ENCODE measurements at places on chromosomes 6 and 20.

DNA sequence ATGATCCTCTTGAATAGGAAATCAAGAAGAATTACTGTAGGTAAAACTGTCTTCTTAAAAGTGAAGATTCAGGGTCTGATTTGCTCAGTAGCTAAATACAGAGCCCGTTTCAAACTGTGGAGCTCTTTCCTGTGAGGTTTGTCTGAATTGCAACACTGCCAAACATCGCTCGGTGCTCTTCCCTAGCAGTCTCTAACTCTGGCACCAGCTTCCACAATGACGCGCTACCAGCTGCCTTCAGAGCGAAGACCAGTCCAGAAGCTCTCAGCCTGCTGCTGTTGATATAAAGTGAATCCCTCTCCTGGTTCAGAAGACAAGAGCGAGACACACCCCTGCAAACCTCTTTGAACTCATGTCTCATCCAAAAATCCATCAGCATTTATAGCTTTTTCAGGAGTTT lies 447.0 kb downstream of the LMBRD1 start:
- no peak for DNase-seq

- DNase-seq: no peak
Measured at GRCh38 chr6:130577178-130577919, 211.5 kb downstream of the TMEM200A start.

GRCh38 chr6:4672772-4673171 lies 103.4 kb upstream of the CDYL start:
- DNase-seq: no peak

DNA sequence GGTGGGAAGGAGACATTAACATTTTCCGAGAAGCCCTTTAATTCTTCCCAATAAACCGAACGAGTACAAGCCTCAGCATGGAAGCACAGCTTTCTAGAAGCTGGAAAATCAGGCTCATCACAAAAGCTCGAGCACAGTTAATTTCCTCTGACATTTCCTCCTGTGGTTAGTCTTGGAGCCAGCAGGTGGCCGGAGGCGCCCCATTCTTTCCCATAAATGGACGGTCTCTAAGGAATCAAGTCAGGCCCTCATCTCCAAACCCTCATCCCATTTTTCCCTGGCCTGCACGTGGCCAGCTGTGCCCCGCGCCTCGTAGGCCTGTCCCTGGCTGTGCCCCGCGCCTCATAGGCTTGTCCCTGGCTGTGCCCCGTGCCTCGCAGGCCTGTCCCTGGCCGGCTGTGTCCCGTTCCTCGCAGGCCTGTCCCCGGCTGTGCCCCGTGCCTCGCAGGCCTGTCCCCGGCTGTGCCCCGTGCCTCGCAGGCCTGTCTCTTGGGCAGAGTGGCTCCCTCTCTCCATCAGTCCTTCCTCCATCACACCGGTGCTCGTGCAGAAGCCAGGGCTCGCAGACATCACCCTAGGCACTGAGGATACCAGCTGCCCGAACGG lies 19.7 kb upstream of the NTSR1 start:
- DNase-seq: no peak

GRCh38 chr6:51768087-51768486 lies 319.3 kb downstream of the PKHD1 start:
- DNase-seq: no peak

GRCh38 chr6:81608776-81609175 lies 143.7 kb downstream of the TENT5A start:
- no peak for DNase-seq

DNA sequence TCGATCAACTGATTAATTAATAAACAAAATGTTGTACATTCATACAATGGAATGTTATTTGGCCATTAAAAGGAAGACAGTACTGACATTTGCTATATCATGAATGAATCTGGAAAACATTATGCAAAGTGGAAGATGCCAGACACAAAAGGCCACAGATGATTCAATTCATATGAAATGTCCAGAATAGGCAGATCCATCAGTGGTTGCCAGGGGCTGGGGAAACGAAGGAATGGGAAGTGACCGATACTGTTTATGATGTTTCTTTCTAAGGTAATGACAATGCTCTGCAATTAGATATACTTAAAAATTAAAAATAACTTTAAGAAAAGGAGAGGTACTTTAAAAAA lies 37.2 kb downstream of the ELOVL5 start:
- no peak for DNase-seq

DNA sequence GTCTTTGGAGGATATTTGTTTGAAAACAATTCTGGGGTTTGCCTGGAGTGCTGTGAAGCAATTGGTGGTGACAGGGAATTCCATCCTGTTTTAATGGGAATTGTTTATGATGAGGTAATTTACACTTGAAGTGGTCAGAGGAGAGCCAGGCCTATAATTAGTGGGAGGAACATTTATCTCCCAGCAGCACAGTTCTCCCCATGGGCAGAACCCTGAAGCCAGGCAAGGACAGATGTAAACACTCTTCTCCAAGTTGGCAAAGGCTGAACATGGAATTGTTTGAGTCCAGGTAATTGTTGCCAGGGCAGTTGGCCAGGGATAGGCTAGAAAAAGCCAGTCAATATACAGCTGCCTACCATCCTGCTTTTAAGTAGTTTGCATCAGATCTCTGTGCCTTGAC lies 789.7 kb downstream of the FRK start:
- DNase-seq: no peak

- no peak for DNase-seq
Measured at GRCh38 chr6:98944598-98945081, 3.1 kb downstream of the FBXL4 start.

DNA sequence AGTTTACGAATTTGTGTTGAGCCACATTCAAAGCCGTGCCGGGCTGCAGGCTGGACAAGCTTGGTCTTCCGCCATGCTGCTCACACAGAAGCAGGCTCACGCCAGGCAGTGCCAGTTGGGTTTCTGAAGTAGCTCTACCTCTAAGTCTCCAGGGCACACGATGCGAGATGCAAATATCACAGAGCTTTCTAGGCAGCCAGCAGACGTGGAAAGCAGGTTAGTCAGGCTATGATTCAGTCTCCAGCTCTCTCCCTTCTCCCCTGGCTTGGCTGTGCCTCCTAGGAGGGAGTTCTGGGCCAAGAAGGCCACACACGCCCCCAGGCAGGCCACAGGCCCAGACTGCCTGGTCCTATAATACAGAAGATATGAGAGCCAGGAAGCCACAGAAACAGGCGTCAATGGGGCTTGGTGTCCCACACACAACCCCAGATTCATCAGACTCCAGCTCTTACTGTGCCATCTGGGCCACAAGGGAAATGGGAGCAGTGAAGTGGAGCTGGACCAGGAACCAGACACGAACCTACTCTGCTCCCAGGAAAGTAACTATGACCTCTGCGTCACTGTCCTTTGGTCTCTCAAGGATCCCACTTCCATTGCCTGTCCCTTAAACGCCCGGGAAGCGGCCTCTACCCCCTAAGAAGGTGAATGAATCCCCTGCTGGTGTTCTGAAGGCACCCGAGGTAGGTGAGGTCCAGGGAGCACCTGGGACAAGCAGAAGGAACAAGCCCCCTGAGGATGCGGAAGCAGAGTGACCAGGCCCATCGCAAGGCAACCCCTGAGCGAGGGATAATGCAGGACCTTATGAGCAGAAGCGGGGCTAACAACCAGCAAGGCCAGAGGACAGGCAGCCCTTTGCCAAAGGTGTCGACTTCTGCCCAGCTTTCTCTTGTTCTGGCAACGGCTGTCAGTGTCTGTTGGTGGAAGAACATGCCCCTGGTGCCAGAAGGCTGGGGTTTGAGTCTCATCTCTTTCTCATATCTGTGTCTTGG lies 61.2 kb downstream of the GFOD1 start:
- DNase-seq: peak; percentile 51

DNA sequence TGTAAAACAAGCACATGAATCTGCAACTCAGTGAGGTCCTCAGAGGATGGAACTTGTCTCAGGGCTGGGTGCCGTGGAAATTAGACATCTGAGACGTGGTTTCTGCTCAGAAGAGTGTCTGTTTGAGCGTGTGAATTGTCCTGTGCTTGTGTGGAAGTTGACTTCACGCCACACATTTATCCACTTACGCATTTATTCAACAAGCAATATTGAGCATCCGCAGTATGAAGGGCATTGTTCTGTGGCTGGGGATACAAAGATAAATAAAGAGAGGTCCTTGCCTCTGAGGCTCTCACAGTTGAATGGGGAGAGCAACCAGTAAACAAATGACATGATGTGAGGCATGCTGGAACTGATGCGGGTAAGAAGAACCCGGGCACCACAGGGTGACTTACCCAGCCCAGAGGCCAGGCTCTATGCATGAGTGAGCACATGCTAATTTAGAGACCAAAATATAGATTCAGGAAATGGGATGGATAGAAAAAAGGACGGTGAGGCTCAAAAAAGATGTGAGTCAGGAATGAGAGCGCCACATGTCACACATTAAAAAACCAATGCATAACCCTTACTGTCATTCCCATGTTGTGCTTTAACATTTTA lies 60.4 kb downstream of the SOBP start:
- peak; percentile 11 for DNase-seq

- no peak for DNase-seq
Measured at GRCh38 chr6:23611776-23612381, 514.1 kb upstream of the NRSN1 start.

GRCh38 chr6:21754891-21755290 lies 161.3 kb downstream of the SOX4 start:
- DNase-seq: no peak

- no peak for DNase-seq
Measured at GRCh38 chr6:115712291-115712961, 348.3 kb downstream of the FRK start.

- peak; percentile 45 for DNase-seq
Measured at GRCh38 chr20:39874049-39874893, 814.8 kb downstream of the MAFB start.

DNA sequence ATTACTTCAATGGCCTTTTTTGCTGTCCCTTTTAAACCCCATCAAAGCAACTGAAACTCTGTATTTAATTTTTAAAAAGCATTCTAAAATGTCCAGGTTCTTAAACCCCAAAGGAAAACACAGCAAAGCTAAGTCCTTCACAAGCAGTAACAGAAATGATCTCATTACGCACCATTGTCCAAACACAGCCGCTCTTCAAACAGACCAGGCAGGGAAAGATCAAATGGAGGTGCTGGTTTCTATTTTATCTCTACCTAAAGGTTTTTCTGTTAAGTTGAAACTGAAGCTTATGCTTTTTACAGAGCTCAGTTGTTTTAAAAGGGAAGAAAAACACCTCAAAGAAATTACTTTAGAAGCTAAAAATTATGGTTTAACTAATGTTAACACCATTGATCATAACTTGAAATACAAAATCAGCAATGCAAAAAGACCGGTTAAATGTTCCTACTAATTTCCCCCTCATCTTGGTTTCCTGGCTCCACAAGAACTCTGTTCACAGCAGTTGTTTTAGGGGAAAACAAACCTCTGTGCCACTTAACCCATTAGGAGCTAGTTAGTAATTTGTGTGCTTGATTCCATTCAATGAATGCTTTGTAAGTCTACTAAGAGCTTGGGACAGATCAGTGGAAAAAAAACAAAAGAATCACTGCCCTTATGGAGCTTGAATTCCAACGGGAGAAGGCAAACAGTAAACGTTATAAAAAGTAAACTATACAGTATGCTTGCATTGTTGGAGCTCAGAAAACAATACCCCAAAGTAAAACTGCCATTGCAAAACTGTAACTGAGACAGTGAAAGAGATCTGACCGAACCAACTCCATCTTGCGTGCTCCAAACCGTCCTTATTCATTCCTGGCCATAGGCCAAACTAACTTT lies 87.4 kb downstream of the CD24 start:
- no peak for DNase-seq

DNA sequence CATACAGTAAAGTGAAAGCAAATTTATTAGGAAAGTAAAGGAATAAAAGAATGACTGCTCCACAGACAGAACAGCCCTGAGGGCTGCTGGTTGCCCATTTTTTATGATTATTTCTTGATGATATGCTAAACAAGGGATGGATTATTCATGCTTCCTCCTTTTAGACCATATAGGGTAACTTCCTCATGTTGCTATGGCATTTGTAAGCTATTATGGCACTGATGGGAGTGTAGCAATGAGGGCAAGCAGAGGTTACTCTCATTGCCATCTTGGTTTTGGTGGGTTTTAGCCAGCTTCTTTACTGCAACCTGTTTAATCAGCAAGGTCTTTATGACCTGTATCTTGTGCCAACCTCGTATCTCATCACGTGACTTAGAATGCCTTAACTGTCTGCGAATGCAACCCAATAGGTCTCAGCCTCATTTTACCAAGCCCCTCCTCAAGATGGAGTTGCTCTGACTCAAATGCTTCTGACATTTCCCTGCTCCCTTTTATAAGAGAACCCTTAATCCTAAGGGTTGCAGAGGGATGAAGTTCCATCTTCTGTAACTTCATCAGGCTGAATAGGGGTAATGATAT lies 280.1 kb upstream of the RGS17 start:
- no peak for DNase-seq

- no peak for DNase-seq
Measured at GRCh38 chr6:11096109-11096508, 2.5 kb downstream of the SMIM13 start.

GRCh38 chr20:44695295-44695673 lies 19.9 kb upstream of the CCN5 start:
- no peak for DNase-seq

DNA sequence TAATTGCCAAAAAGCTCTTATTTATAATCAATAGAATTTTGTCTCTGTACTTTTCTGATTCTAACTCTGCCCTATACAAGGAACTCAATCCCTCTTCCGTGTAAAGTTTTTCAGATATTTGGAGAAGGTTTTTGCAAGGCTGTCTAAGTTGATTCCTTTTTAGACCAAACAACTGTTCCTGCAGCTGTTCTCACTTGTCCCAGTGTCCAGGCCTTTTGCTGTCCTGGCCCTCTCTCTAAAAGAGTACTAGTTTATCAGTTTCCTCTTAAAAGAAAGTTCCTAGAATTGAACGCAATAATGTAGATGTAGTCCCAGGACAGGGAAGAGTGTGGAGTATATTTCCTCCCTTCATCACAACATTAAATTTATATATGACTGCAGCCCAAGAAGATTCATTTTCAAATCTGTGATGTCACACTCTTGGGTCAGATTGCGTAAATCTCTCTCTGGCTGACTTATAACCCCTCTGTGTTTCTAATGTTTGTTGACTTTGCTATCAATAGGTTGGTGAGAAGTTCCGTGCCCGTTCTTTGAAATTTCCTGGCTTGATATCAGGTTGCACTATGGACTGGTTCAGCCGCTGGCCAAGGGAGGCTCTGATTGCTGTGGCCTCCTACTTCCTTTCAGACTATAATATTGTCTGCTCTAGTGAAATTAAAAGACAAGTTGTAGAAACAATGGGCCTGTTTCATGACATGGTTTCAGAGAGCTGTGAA lies 139.4 kb upstream of the GLP1R start:
- DNase-seq: no peak

GRCh38 chr20:17646961-17647301 lies 35.1 kb downstream of the RRBP1 start:
- no peak for DNase-seq

- DNase-seq: no peak
Measured at GRCh38 chr20:63409834-63410435, 48.8 kb upstream of the CHRNA4 start.

Measured in C1 segment of cervical spinal cord (tissue), 14 donors.